ENCODE measurements at places on chromosomes 2 and 18.

- no peak for DNase-seq
Observed at GRCh38 chr2:85162746-85163301, 29.6 kb downstream of the TCF7L1 start.

DNA sequence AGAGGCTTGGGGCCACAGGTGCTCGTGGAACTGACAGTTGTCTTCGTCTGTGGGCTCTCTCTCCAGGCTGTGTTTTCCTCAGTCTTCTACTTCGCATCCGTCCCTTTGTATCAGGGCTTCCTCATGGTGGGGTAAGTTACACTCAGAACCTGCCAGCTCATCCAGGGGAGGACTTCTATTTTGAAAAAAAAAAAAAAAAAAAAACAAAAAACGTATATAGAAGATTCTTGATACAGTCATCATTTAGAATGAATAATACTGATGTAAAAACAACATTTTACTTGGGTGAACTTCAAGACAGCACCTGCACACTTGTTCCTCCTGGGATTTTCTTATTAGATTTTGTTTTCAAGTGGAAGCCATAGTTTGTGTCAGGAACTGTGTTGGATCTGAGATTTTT is 47.7 kb upstream of the NFATC1 start:
- no peak for DNase-seq

DNA sequence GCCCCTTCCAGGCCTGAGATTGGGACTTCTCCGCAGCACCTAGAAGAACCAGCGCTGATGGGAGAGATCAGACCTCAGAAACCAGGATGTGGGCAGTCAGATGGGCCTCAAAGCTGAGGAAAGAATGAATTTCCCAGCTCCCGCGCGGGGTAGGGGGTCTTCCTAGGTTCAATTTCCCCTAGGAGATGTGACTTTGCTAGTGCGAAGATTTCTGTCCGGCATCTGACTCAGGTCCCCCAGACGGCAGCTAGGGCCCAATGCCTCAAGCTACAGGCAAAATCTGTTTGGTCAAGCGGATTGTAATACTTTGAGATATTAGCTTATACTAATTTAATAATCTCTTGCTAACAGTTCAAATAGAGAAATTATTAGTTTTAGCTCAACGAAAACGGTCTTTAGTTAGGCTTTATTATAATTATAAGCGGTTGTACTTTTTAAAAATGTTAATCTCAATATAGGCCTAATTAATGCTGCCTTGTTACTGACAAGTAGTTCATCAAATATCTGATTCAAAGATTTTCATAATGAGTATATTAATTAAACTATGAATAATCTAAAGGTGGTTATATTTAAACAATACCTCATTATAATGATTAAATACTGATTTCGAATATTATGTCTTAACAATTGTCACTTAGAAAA is 5.8 kb downstream of the DLX1 start:
- no peak for DNase-seq

- no peak for DNase-seq
Observed at GRCh38 chr18:55504808-55505207, 83.2 kb downstream of the TCF4 start.

DNA sequence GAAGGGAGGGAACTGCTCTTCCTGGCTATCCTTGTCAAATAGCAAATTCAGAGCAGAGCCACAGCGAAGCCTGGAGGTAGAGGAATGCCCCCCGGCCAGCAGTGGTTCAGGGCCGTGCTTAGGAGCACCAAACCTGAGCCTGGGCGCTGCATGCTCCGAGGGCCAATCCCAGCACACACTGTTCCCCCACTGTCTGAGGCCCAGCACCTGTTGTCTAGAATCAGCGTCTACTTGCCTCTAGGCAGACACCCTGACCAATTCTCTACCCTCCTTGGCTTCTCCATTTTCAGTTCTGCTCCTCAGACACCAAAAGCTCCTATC is 177.6 kb upstream of the PKDCC start:
- no peak for DNase-seq

GRCh38 chr18:62379051-62379450 is 53.9 kb downstream of the TNFRSF11A start:
- no peak for DNase-seq
